COR-L47 (cell line): ENCODE measurements at places on chromosomes 7 and 10.

GRCh38 chr10:122864901-122865300 is 14.5 kb downstream of the FAM24B start:
- no peak for DNase-seq

GRCh38 chr7:95976369-95977060 is 204.2 kb downstream of the DYNC1I1 start:
- DNase-seq: no peak

GRCh38 chr10:83432261-83433045 is 706.9 kb upstream of the GHITM start:
- DNase-seq: no peak

- no peak for DNase-seq
Observed at GRCh38 chr10:119654540-119654939, 3.4 kb downstream of the BAG3 start.

DNA sequence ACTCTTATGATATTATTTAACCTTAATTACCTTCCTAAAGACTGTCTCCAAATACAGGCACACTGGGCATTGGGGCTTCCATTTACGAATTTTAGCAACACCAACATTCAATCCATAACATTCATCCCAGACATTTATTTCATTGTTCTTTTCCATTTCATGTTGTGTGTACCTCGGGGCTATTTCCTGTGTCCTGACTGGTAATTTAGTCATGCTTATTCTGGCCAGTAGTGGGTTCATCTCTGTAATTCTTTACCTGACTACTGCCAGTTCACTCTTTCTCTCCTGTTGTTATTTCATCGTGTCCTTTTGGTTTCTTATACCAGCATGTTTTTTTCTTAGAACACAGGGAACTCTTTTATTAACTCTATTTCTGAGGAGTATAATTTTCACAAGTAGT is 225.7 kb downstream of the PLXDC2 start:
- DNase-seq: no peak
